ENCODE measurements at places on chromosomes 1 and 21. TPM values are rescaled to one million over a fixed set of nuclear protein-coding genes. Genes with fewer than 3 reads are reported as not detected.

GRCh38 chr1:50898773-50899172 lies 61.3 kb downstream of the FAF1 start:
- DNase-seq, result no peak

SPATA17 gene
- not detected for total RNA-seq

- no peak for DNase-seq
These were observed 185.8 kb downstream of the CAMTA1 start for GRCh38 chr1:6971048-6971447.

- no peak for DNase-seq
These were observed 22.6 kb downstream of the CASP9 start for GRCh38 chr1:15501208-15502032.

GRCh38 chr1:201359031-201359872 lies 18.2 kb downstream of the TNNT2 start:
- DNase-seq, result no peak

DNA sequence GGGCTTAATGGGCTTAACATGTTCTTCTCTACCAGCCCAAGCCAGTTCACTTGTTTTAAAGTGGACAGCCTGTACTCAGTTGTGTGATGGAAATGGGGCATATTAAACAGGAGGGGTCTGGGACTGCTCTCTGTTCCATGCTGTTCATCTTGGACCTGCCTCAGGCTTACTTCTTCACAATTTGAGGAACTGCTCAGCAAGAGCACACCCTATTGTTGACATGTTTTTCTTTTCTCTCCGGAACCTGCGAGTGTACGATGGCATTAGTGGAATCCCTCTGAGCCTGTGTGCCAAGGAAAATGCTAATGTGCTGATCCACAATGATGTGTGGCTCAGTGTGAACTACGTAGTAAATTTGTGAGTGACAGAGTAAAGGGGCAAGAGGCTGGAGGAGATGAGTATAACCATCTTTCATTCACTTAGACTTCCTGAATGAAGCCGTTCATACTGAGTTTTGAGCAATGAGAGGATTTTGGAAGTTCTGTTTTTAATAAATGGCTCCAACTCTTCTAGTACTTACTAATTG lies 6.9 kb downstream of the AHCYL1 start:
- no peak for DNase-seq

DNA sequence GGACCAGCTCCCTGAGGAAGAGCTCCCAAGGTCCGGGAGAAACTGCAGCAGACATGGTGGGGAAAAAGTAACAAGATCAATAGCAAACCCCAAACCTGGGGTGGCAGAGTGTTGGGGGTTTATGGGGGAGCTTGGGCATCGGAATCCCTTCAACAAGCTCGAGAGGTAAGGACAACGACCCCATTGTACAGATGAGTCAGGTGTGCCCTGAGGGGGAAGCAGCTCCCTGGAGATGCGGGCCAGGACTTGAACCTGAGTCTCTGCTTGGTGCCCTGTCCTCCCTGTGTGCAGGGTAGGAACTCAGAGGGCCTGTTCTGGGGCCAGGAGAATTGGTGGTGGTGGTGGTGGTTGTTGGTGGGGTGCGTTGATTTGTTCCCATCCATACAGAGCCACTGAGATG lies 125.4 kb downstream of the PTPRU start:
- DNase-seq, result no peak

DNA sequence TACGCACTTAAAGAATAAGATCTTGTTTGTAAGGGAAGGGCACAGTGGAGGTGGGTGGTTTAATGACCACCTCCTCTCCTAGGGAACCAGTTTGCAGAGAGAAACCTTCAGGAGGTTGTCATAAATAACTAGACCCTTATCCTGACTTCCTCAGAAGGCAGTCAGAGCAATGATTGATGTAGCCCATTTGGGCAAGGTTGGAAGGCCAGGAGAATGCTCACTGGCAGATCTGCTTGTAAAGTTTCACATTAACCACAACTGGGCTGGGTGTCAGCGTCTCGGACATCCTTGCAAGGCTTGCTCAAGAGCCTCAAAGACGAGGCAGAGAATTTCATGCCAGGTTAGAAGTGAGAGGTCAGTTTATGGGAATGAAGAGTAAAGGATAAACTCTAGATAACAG lies 87.6 kb upstream of the TRABD2B start:
- no peak for DNase-seq

KCNJ9 gene
- total RNA-seq, result 0.95 TPM

- peak; percentile 59 for DNase-seq
These were observed 126.2 kb downstream of the FGGY start for GRCh38 chr1:59422921-59423575.

C1QTNF12 gene
- total RNA-seq, result 12.5 TPM

C1orf216 gene
- total RNA-seq, result 39.7 TPM

DNA sequence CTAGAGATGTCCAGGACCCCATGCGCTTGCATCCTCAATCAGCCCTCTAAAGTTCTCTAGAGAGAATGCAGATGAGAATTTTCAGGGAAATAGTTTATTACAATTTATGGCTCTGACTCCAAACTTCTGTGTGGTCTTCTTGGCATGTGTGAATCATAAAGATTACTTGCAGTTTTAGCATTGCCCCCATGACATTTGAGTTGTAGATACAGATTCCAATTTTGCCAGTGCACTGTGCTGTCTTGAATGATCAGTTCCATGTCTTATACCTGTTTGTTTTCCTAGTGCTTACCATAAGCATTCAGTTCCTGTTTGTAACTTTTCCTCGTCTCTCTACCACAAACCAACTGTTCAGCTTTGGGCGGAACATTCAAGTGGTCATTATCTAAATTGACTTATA lies 4.8 kb downstream of the KRTAP21-3 start:
- no peak for DNase-seq

HSD11B1 gene
- 15.7 TPM for total RNA-seq

DNA sequence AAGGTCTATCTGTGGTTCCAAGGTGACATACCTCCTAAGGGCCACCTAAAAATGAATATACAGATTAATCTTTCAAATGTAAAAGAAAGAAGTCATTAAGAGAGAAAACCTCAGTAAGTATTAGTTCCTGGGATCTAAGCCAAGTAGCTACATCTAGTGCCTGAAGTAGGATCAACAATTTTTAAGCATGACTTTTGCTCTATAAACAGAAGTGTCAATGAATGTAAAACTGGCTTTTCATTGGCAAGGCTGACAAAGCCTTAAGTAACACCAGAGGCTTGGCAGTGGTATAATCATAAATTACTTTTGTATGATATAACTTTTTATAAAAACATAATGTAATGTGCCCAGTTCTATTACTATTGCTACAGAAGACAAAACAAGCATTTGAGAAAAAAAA lies 12.2 kb upstream of the ACADM start:
- DNase-seq, result no peak

DNA sequence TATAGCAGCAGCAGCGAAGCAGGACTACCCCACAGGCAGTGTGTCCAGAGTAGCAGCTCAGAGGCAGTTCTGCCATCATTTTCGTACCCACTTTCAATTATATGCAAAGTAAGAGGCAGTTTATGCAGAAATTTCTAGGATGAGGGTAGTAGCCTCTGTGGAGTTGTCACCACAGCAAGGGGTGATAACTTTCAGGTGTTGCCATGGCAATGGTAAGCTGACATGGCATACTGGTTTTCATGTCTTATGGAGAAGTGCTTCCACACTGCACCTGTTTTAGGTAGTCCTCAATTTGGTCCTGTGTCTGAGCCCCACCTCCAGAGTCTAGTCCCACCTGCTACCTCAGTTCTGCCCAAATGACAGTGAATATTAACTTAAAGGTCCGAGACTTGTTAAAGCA lies 133.3 kb upstream of the SYT6 start:
- no peak for DNase-seq

All from thoracic aorta (tissue), 2 donors.